ENCODE measurements at places on chromosomes 3 and 15.

DNA sequence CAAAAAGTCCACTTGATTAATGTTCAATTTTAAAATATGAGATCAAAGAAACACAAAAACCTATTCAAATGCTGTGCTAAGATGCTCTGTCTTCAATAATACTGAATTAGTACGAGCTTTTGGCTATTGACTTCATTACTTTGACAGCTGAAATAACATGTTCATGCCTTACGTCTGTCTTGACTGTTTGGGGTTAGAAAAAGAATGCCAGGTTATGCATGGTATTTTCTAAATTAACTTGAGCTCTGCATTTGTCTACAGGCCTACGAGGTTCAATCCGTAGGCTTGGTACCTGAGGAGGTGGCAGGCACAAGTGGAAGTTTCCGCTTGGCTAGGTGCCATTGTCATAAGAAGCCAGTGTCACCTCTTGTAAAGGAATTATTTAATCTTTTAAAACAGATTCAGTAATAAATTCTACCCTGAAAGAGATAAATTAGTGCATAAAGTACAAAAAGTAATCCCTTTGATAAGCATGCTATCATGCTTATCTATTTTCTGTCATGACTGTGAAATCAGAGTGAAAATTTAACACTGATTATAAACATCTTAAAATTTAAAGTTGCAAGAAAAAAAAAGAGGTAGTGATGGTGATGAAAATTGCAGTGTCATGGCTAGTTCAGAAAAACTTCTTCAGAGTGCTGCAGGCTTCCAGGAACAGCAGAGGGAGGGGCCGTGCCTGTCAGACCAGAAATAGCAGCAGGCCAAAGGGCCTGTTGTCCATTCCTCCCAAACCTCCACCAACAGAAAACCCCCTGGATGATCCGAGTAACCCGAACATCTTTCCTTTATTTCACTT is 115.7 kb downstream of the ARRDC4 start:
- peak; percentile 46 for DNase-seq

GRCh38 chr15:90234096-90234988 is at the start of gene GDPGP1:
GDPGP1 (plus strand) TSS chr15:90234209; CDS start chr15:90240909, 6,700 bp downstream.
- no peak for DNase-seq

- peak; percentile 79 for DNase-seq
Observed at GRCh38 chr15:100918034-100918689, 995 bp upstream of the LRRK1 start.

DNA sequence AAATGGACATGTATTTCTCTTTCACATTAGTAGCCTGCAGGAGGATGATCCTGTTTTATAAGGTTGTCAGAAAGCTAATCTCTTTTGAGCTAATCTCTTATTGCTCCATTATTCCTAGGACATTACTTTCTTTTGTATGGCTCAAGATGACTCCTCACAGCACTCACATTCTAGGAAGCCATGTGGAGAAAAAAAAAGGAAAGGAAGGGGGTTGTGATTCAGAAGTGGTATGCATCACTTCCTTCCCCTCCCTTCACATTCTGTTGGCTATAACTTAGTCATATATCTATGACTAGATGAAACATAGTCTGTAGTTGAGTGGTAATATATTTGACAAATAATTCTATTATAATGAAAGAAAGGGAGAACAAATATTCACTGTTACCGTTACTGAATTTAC is 168.8 kb upstream of the TTC14 start:
- DNase-seq = no peak

DNA sequence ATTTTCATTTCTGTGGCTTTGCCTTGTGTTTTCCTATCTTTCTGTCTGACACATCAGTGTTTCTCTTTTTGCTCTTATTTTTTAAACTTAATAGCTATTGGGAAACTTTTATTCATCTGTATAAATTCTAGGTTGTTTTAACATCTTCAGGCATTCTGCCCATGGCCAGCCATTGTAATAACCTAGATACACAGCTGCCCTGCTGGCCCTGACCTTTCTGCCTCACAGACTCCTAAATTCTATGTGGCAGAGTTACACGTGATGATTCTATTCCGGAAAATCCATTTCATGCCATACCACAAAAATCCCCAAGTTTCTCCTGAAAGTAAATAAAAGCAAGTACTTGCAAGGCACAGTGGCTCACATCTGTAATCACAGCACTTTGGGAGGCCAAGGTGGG is 150.1 kb downstream of the UACA start:
- no peak for DNase-seq

DNA sequence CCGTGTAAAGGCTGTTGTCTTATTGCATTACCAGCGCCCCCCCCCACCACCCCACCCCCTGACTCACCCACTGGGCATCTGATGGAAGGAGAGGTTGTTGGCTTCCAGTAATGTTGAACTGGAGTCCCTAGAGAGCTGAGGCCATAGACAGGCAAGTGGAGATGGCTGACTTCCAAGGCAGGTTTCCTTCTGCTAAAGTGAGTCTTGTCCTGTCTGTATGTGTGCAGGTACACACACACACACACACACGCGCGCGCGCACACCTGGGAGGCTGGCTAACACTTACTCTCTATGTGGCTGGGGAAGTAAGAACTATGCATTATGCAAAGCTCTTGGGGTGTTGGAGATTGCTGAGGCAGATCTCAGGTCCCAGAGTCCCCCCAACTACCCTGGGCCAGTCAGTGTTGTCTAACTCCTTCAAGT is 1.6 kb upstream of the KY start:
- DNase-seq = no peak

GRCh38 chr3:139564294-139564861 is 24.8 kb upstream of the RBP1 start:
- peak; percentile 22 for DNase-seq

DNA sequence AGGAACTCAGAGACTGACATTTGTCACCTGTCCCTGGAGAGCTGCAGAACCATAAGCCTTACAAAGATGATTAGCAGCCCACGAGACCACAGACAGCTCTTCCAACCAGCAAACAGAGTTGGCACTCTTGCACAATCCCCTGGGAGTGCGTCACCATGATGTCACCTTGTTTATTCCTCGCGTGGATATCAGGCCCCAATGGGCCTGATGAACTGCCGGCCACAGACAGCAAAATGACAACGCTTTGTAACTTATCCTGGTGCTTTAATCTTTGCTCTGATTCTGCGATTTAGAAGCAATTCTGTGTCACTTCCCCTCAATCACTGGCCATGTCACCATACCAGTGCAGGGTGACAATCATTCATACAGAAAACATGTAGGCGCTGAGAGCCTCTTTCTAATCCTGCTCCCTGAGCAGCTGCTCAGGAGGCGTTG is 89.2 kb downstream of the TAMM41 start:
- DNase-seq = no peak

DNA sequence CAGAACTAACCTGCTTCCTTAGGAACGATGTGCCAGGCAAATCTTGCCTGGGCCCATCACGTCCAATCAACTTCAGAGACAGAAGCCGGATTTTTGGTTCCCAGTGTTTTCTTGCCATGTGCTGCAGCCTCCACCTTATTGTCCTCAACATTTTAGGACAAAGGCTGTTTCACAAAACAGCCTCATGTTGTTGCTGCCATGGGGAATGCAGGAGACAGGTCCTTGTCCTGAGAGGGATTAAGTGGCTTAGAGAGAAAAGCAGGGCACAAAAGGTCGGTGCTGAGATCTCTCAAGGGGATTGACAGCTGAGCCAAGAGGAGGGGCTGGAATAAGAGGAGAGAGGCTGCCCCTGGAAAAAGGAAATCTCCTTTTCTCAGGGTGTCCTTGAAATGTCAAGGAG is 11.3 kb upstream of the NMNAT3 start:
- DNase-seq = no peak

DNA sequence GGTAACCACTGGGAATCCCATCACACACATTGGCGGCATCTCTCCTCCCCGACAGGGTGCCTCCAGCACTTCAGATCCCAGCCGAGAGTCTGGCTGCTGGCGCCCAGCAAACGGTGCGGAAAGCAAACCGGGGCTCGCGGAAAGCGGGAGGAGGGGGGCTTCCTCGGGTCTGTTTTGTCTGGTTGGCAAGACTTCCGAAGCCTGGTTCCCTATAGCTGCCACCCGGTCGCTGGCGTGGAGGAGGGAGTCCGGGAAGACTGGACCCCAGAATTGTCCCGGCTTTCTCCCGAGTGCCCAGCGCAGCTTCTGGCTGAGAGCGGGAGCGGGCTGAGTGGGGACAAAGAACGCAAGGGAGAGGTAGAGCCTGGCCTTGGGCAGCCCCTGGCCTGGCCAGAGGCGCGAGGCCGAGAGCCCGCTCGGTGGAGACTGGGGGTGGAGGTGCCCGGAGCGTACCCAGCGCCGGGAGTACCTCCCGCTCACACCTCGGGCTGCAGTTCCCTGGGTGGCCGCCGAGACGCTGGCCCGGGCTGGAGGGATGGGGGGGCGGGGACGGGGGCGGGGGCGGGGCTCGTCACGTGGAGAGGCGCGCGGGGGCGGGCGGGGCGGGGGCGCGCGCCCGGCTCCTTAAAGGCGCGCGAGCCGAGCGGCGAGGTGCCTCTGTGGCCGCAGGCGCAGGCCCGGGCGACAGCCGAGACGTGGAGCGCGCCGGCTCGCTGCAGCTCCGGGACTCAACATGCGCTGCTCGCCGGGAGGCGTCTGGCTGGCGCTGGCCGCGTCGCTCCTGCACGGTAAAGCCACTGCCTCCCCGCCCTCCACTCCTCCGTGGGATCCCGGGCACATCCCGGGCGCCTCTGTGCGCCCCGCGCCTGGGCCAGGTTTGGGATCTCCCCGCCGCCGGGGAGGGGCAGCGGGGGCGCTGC is at the start of gene CHRNA7:
TSS of gene CHRNA7 (plus strand) at position 654 of the 920 bp plus-strand sequence. CDS start at position 734, 80 bp downstream.
- peak; percentile 52 for DNase-seq

DNA sequence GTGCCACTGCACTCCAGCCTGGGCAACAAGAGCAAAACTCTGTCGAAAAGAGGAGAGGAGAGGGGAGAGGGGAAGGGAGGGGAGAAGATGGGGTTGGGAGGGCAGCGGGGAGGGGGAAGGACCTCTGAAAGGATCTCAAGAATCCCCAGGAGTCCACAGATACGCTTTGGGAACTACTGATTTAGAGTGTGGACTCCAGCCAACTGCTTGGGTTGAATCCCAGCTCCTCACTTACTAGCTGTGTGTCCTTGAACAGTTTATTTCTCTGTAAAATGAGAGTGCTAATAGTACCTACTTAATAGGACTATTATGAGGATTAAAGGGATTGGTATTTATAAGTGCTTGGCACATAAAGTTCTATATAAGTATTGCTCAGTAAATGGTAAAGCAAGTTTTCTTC is 45.0 kb upstream of the FAH start:
- DNase-seq = no peak

DNA sequence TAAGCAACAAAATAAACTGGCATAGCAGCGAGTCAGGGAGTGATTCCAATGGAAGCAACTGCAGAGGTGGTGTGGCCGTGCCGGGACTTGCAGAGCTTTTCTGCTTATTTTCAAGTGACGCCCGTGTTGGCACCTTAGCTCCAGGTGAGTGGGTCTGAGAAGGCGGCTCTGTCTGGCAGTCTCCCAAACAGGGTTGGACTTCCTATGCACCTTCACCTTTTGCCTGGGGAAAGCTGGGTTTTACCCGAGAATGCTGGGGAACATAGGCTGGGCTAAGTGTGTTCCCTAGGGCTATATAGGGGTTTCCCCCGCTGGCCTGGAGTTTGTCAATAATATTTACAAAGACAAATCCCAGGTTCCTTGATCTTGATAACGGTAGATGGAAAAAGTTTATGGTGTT is 179.9 kb upstream of the TBL1XR1 start:
- no peak for DNase-seq
